ENCODE measurements at places on chromosomes 1 and 21. TPM values are rescaled to one million over a fixed set of nuclear protein-coding genes. Genes with fewer than 3 reads are reported as not detected.

The LDLRAD1 gene
- total RNA-seq, result not detected

The NES gene
- 2.7 TPM for total RNA-seq

The ST3GAL3 gene
- 10.5 TPM for total RNA-seq

The MAEL gene
- total RNA-seq, result 0.76 TPM

The DPT gene
- total RNA-seq, result not detected

The CFAP126 gene
- total RNA-seq, result not detected

The SLC26A9 gene
- not detected for total RNA-seq

The MIXL1 gene
- total RNA-seq, result not detected

The UMODL1 gene
- not detected for total RNA-seq

The PRAMEF13 gene
- not detected for total RNA-seq

The OVAAL gene
- total RNA-seq, result not detected

The C1orf167 gene
- total RNA-seq, result not detected

The INAVA gene
- total RNA-seq, result 2.4 TPM

The ADARB1 gene
- total RNA-seq, result 46.0 TPM

The GBP2 gene
- total RNA-seq, result 17.8 TPM

The PIGR gene
- total RNA-seq, result not detected

The ERO1B gene
- total RNA-seq, result 3.1 TPM

The LENEP gene
- 3.9 TPM for total RNA-seq

The PROK1 gene
- total RNA-seq, result 0.11 TPM

The CD1D gene
- not detected for total RNA-seq

The HSF2BP gene
- 16.1 TPM for total RNA-seq

The MASP2 gene
- total RNA-seq, result not detected

The OR2T35 gene
- total RNA-seq, result 2.4 TPM

The EFNA1 gene
- 18.8 TPM for total RNA-seq

The CDA gene
- total RNA-seq, result 2.7 TPM

The NDC1 gene
- 5.1 TPM for total RNA-seq

The LGR6 gene
- 0.76 TPM for total RNA-seq

The UBE2U gene
- not detected for total RNA-seq

The TPM3 gene
- 386 TPM for total RNA-seq

The IGSF8 gene
- 25.8 TPM for total RNA-seq

The ITLN2 gene
- total RNA-seq, result not detected

The NBPF4 gene
- not detected for total RNA-seq

The NTRK1 gene
- total RNA-seq, result not detected

The PCAT6 gene
- total RNA-seq, result 1.2 TPM

The NR1I3 gene
- not detected for total RNA-seq

The LAMC1 gene
- 488 TPM for total RNA-seq

The GPR52 gene
- 3.5 TPM for total RNA-seq

The OR10J1 gene
- not detected for total RNA-seq

The ARHGEF10L gene
- total RNA-seq, result 117 TPM

The KIF26B gene
- total RNA-seq, result 1.4 TPM

The PLCH2 gene
- 0.39 TPM for total RNA-seq

The DNALI1 gene
- 3.4 TPM for total RNA-seq

The KCNH1 gene
- under 0.01 TPM for total RNA-seq

The AHDC1 gene
- total RNA-seq, result 38.1 TPM

The ECE1 gene
- 76.9 TPM for total RNA-seq

The BTBD19 gene
- 11.8 TPM for total RNA-seq

The CCDC185 gene
- not detected for total RNA-seq

The S100A9 gene
- total RNA-seq, result not detected

The FNDC10 gene
- 2.7 TPM for total RNA-seq

The PLPPR4 gene
- total RNA-seq, result not detected

The TRIM46 gene
- 1.6 TPM for total RNA-seq

The AGTRAP gene
- total RNA-seq, result 25.1 TPM

The C1orf141 gene
- total RNA-seq, result not detected

The SLC2A1 gene
- 1,458 TPM for total RNA-seq
